ENCODE measurements at places on chromosomes 4 and X.

GRCh38 chr4:140088323-140088967 lies 65.5 kb downstream of the MAML3 start:
- no peak for DNase-seq

DNA sequence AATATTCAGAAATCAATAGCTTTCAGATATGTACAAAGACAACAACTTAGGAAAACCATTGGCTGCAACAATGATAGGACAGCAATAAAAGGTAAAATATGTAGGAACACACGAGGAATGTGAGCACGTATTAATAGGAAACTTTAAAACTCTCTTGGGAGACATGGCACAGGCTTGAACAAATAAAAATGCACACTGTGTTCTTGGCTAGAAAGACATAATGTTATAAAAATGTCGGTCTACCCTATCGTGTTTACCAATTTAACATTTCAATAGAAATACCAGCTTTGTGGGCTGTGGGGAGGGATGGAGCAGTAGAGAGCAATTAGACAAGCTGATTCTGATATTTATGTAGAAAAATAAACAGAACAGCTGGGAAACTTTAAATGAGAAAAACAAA lies 69.0 kb upstream of the FAM9B start:
- no peak for DNase-seq

GRCh38 chrX:153633607-153634180 lies 13.3 kb upstream of the DUSP9 start:
- DNase-seq = no peak

DNA sequence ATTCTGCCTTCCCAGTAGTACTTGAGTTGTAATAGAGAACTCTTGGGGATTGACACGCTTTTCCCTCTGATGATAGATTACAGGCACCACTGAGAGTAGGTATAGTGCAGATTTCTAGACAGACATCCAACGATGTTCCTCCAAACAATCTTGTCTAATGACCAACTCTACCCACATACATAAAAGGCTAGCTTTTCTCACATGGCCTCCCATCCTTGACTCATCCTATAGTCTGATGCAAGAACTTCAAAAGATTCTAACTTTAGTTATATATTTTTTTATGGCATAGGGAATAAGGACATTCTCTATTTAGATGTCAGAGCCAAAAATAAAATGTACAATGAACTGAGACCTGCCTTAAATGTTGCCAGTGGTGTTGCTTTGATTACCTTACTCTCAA lies 60.9 kb downstream of the GLRA2 start:
- DNase-seq = no peak

- DNase-seq = no peak
Observed at GRCh38 chr4:168797194-168797593, 212.9 kb downstream of the CBR4 start.

DNA sequence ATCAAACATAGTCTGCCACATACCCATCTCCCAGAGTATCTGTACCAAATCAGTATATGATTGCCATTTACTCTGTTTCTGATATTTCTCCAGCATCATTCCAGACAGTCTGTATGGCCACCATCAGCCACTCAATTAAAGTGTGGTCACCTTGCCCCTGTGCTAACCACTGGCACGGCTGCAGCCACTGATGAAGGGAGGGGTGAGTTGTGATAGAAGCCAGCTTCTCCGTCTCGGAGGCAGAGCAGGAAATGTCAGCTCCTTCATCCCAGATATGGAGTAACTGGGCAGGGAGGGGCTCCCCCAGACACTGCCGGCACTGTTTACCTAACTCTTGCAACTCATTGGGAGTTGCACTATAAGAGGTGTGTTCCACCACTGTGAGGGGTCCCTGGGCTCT lies 30.3 kb downstream of the CXCL13 start:
- no peak for DNase-seq

DNA sequence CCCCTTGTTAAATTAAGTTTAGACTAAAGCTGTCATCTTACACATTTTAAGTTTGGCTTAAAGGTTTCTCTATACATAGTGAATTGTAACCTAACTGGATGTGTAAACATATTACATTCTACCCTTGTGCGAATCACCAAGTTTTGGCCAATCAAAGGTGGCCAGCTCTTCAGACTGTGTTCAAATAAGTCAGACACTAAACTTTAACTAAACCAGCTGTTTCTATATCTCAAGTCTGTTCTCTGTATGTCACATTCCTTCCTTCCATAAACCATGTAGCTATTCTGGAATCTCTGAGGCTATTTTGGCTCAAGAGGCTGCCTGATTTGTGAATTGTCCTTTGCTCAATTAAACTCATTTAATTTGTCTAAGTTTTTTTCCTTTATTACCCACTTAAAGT lies 6.7 kb downstream of the SULT1B1 start:
- DNase-seq = no peak

GRCh38 chr4:101221294-101221693 lies 126.0 kb downstream of the PPP3CA start:
- DNase-seq = no peak

GRCh38 chr4:3321295-3321889 lies 28.6 kb downstream of the RGS12 start:
- DNase-seq = no peak

DNA sequence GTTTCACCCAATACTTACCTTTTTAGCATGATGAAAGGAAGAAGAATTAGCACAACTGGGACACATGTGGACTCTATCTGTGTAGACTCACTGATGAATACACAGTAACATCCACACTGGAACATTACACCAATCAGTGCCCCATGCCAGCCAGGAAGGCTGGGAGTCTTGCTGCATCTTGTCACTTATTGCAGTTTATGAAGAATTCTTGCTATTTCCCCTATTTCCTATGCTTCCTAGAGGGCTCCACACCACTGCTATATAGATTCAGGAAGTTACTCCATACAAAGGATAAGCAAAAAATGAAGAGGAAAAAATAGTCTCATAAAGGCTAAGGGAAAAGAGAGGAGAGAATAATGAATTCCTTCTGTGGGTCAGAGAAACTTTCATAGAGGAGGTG lies 201.0 kb downstream of the CAMK2D start:
- no peak for DNase-seq

- DNase-seq = no peak
Observed at GRCh38 chrX:13283512-13283911, 36.3 kb downstream of the ATXN3L start.

GRCh38 chrX:79259073-79259689 lies 108.0 kb downstream of the ITM2A start:
- peak; percentile 81 for DNase-seq

DNA sequence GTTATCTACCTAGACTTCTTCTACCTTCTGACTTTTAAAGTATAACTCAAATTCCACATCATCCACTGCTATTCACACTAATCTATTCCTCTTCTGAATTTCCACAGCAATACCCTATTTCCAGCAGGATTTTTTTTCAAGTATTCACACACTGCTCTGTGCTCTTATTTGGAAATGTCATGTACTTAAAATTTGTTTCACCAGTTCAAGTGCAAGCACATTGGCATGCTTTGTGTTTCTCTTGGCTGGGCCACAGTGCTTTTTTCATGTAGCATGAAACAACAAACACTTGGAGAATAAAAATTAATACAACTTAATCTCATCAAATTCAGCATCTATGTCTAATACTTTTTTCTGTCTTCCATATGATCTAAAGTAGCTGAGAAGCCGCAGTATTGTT lies 161.8 kb upstream of the PCDH18 start:
- no peak for DNase-seq

DNA sequence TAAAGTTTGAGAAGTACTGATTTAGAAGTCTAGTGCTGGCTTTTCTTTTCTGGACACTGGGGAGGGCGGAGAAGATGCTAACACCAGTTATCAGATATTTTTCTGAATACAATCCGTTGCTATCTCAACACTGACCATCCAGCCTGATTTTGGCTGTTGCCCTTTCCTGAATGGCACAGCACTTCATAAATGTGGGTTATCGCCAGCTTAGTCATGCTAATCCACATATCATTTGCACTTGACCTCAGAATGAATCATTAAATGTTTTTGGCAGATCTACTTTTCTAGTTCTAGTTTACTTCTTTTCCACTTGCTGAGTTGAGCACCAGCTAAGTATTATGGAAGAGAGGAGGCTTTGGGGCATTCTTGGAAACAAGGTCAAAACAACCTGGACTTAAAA lies 60.8 kb upstream of the ESX1 start:
- no peak for DNase-seq

- DNase-seq = no peak
Observed at GRCh38 chr4:35494955-35495354, 749.4 kb downstream of the ARAP2 start.

DNA sequence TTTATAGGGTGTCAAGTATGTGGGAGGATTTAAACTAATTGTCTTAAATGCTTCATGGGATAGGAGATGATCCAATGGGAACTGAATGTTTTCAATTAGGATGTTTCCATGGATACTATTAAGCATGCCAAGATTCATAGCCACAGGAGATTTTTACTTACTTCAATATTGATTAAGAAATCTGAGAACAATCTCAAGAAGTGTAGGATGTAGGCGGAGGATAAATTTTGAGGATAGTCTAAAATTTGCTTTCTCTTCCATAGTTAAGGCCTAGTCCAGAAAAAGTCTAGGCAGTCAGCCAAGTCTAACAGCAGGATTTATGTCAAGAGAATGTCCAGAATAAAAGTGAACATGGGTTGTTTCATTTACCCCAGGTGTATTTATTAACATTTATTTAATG lies 32.8 kb downstream of the REPS2 start:
- no peak for DNase-seq

DNA sequence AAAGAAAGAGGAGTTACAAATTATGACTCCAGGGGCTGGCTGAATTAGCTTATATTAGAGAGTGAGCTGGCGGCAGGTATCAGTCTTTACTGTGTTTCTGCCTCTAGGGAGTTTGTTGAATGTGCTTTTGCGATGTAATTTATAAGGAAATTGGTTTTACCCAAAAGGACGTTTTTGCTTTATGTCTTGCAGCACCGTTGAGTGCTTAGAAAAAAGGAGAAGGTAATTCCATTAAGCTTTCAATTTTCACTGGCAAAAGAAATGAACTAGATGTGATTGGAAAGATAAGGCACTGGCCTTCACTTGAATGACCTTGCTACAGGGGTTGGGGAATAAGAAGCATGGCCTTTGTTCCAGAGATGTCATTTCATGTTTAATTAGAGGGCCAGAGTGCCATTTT lies 74.9 kb upstream of the CBR4 start:
- DNase-seq = no peak

- DNase-seq = no peak
Observed at GRCh38 chrX:154593201-154593600, 8.3 kb downstream of the CTAG1A start.

- no peak for DNase-seq
Observed at GRCh38 chr4:15444879-15445547, 17.2 kb downstream of the C1QTNF7 start.

Measured in CD4-positive, alpha-beta T cell treated with Interleukin-10 for 1 hour (primary cell).